A172 (cell line): ENCODE measurements at places on chromosomes 6 and 20. TPM values are rescaled to one million over a fixed set of nuclear protein-coding genes. Genes with fewer than 3 reads are reported as not detected.

DNA sequence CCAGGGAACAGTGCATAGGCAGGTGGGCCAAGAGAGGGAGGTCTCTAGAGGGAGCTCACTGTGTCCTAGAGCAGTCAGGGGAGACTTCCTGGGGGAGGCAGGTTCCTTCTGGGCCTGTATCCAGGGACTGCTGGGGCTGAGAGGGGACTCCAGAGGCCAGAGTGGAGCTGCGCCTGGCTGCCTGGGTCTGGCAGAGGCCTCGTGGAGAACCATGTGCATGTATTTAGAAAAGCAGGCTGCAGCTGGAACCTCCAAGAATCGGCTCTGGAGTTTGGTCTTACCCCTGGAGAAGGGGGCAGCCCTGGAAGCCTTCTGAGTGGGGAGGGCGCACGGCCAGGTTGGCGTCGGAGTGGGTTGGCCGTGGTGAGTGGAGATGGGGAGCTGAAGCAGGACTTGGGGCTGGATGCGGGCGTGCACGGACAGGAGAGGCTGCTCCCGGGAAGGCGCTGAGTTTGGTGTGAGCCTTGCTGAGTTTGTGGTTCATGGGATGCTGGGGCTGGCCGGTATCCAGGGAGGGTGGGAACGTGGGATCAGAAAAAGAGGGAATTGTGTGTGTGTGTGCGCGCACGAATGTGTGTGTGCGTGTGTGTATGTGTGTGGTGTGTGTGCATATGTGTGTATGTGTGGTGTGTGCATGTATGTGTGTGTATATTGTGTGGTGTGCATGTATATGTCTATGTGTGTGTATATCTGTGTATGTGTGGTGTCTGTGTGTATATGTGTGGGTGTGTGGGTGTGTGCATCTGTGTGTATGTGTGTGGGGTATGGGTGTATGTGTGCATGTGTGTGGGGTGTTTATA, 10.8 kb downstream of the VSTM2L start:
- DNase-seq: no peak

GRCh38 chr20:9389346-9389745, 125.0 kb upstream of the LAMP5 start:
- no peak for DNase-seq

- no peak for DNase-seq
These were observed 19.4 kb upstream of the RCAN2 start for GRCh38 chr6:46510651-46511050.

DNA sequence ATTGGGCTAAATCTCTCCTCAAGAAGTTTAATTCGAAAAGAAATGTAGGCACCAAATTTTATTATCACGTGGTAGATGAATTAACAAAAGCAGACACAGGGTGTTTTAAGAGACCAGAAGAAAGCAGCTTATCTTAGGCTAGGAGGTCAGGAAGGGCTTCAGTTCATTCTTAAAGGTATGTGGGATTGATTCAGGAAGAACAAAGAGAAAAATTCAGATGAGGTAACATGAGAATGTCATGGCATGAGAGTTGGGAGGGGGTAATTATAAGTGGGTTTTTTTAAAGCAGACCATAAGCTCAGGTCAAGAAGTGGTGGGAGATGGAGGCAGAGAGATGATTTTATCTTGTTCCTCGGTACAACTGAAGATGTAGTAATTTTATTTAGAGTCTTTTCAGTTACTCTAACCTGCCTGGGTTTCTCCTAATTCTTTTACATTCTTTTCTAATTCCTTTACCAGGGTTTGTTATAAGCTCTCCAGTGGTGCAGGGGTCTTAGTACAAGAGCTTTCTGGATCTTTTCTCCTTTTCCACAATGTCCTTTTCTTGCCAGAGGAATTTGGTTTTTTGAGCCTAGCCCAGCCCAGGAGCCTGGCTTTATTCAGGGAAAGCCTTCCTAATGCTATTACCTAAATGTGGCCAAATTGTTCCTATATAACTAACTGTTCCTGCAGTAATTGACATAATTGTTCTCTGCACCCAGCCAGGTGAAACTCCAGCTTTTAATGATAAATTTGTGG, 474.1 kb upstream of the BTBD3 start:
- no peak for DNase-seq

- DNase-seq: no peak
These were observed 4.3 kb upstream of the DCBLD1 start for GRCh38 chr6:117477988-117478852.

Gene NUP43
- total RNA-seq: 103 and 115 TPM in 2 replicates

Gene KIF25
- total RNA-seq: not detected in 2 replicates

Gene DDX43
- total RNA-seq: not detected in 2 replicates

Gene ERVFRD-1
- not detected in 2 replicates for total RNA-seq
